ENCODE measurements at places on chromosomes 3 and 15. TPM values are rescaled to one million over a fixed set of nuclear protein-coding genes. Genes with fewer than 3 reads are reported as not detected.

Gene SCG3
- not detected for total RNA-seq

Gene PRSS50
- 4.8 TPM for total RNA-seq

Gene BCHE
- 6.4 TPM for total RNA-seq

Gene SERPINI1
- 6.1 TPM for total RNA-seq

Gene GOLGA6L4
- 10.9 TPM for total RNA-seq

Gene ARHGAP31
- total RNA-seq: 9.2 TPM

Gene HMCES
- total RNA-seq: 29.6 TPM

Gene C3orf80
- not detected for total RNA-seq

Gene PTPRG
- 33.2 TPM for total RNA-seq

Gene CGNL1
- 36.4 TPM for total RNA-seq

Gene RTP3
- not detected for total RNA-seq

Gene TMEM39A
- 69.6 TPM for total RNA-seq

Gene CHDH
- 3.9 TPM for total RNA-seq

Gene SCAANT1
- total RNA-seq: not detected
